ENCODE measurements at places on chromosomes 6 and 20.
A peak's percentile ranks its signal among the peaks of the same experiment; 100 is the strongest.

GRCh38 chr6:163083141-163083540 is 331.4 kb upstream of the QKI start:
- DNase-seq: no peak

GRCh38 chr6:71419217-71420094 is 130.8 kb downstream of the OGFRL1 start:
- DNase-seq: no peak

DNA sequence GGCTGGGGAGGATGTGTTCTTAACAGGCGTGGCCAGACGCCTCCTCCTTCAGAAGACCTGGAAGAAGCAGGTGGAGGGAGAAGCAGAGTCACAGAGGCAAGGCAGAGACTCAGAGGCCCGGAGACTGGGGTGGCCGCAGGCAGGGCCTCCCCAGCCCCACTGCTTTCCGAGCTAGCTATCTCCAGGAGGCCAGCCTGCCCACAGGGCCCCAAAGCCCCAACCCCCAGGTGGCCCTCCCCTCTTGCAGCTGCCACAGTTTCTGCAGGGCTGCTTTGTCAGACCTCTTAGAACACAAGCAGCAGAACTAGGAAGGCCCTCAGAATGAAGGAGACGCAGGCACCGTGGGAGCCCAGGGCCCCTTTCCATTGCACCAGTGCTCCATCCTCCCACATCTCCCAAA is 69.0 kb upstream of the MLN start:
- no peak for DNase-seq

DNA sequence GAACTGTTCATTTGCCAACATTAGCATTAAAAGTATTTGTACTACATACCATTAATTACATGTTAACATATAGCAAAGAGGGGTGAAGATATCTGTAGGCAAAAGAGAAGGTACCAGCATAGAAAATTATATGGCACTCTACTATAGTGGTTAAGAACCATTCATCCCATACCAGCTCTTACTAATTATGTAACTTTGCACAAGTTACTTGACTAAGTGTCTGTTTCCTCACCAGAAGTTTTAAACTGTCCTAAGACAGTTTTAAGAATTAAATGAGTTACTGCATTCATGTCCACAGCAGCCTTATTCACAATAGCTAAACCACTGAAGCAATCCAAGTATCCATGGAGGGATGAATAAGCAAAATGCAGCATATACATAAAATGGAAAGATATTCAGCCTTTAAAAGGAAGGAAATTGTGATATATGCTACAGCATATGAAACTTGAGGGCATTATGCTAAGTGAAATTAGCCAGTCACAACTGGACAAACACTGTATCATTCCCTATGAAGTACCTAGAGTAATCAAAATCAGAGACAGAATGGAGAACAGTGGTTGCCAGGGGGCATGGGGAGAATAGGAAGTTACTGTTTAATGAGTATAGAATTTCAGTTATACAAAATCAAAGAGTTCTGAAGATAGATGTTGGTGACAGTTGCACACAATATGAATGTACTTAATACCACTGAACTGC is 98.9 kb downstream of the RNGTT start:
- DNase-seq: no peak

GRCh38 chr6:163671355-163671754 is 256.8 kb downstream of the QKI start:
- DNase-seq: no peak

DNA sequence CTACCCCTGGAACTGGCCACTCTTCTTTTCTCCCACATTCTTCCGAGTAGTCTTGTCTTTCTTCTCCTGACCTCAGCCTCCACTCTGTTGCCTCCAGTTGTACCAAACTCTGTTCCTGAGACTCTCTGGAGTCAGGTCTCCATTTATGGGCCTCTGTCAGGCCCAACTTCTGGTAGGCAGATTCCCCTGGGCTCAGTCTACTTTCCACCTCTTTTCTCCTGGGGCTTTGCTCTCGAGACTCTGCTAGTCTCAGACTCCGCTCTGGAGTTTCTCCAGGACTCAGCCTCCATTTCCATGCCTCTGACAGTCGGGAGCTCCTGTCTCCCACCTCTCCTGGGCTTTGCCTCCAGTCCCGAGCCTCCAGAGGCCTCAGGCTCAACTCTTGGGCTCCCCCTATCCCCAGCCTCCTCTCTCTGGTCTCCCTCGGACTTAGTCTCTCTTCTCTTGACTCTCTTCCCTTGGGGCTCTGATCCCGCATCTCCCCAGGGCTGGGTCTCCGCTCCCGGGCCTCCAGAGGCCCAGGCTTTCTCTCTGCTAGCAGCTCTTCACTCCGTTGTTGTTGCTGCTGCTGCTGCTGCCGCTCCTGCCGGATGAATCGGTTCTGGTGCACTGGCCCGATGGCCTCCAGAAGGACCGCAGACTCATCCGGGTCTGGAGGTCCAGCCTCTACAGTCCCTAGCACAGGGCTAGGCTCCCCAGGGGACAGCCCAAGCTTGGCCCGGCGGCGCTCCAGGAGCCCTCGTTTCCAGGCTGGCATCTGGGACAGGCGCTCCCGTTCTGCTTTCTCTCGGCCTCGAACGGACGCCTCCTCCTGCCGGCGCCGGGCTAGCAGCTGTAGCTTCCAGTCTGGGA is 1.1 kb downstream of the PPP1R18 start:
- no peak for DNase-seq

GRCh38 chr20:10916312-10916711 is 242.5 kb upstream of the JAG1 start:
- DNase-seq: no peak

DNA sequence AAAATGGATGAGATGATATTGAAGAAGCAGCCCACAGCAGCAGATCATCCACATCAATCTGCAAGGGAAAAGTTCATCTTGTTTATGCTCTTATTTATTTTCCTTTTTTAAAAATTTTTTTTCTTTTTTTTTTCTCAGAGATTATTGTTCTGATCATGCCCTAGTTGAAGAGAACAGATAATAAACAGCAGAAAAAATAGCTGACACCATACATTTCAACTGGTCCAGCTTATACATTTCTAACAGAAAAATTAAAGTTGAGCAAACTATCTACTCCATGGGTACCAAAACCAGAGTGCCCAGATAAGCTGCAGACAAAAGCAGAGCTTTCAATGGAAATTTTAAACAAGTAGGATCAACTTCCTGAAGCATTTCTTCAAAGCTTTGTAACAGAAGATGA is 9.3 kb downstream of the KIAA0319 start:
- no peak for DNase-seq

GRCh38 chr6:14141351-14142062 is 23.9 kb downstream of the CD83 start:
- no peak for DNase-seq

DNA sequence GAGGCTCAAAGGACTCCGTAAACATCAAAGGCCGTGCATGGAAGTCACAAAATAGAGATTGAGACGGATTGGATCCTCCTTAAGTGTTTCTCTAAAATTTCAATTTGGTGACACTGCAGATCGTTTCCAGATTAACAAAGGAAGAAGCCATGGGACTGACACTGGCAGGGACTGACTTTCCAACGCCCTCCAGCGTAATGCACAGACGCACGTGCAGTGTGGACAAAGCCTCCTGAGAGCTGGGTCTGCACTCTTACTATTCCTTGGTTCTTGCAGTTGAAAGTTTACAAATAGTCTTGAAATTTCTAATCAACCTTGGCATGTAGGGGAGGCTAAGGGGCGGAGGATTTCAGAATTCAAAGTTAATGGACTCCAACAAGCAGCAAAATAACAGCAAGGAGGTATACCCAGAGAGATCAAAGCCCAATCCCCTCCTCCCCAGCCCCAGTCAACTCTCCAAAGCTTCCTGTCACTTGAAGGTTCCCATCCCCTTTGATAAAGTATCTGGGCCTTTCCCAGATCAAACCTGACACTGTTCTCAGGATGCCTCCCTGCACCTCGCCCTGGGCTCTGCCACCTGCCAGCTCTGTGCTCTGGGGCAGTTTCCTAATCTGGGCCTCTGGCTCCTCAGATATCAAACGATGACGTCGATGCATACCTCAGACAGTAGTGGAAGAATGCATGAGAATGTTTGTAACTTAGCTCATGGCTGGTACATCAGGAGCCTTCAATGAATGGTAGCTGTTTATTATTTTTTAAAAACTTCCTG is 106.5 kb upstream of the TRAF3IP2 start:
- DNase-seq: no peak

- DNase-seq: no peak
Measured at GRCh38 chr6:130515306-130515705, 149.5 kb downstream of the TMEM200A start.

DNA sequence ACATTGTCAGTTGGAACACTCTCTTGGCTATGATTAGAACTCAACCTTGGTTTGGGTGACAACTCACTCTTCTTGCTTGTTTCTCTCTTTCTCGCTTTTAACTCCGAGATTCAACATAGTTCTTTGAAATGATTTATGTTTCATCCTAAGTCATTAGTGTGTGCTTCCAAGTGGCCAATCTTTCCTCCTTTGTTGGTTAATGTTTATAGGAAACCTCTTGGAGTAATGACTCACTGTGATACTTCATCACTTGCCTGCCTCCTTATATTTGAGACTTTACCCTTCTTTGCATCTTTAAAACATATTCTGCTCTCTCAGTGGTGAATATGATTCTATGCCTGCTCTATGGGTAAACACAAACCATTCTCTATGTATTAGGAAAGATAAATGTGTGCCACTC is 279.7 kb upstream of the FLRT3 start:
- peak; percentile 8 for DNase-seq

Measured in renal cortex interstitium (tissue), 15 donors.